NCI-H1436 (cell line): ENCODE measurements at places on chromosomes 12 and 14.

DNA sequence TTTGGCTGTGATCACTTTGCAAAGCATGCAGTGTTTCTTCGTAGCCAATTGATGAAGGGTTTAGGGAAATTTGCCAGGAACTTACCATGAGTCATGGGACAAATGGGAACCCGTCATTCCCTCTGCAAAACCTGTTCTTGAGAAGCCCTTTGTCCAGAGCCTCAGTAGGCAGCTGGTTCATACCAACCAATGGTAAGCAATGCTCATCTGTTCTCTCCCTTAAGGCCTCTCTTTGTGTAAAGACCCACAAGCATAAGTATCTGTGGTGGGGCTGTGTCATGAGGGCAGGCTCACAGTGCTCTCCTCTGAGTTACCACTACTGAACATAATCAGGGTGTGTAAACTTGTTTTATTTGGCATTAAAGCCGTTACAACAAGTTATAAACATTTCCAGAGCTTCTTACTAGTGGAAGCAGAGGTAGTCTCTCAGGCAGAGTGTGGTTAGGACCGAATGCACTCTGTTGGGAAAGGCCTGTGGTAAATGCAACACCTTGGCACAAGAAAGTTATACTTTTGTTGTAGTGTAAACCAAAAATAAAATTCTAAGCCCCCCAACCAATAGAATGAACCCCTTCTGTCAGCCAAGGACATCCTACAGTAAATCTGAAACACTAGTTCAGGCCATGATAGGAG is 119.8 kb downstream of the SINHCAF start:
- no peak for DNase-seq

- peak; percentile 65 for DNase-seq
These were observed 45.7 kb upstream of the RFLNA start for GRCh38 chr12:124248941-124249825.

GRCh38 chr12:1204581-1205121 is 213.6 kb downstream of the ERC1 start:
- DNase-seq: no peak

DNA sequence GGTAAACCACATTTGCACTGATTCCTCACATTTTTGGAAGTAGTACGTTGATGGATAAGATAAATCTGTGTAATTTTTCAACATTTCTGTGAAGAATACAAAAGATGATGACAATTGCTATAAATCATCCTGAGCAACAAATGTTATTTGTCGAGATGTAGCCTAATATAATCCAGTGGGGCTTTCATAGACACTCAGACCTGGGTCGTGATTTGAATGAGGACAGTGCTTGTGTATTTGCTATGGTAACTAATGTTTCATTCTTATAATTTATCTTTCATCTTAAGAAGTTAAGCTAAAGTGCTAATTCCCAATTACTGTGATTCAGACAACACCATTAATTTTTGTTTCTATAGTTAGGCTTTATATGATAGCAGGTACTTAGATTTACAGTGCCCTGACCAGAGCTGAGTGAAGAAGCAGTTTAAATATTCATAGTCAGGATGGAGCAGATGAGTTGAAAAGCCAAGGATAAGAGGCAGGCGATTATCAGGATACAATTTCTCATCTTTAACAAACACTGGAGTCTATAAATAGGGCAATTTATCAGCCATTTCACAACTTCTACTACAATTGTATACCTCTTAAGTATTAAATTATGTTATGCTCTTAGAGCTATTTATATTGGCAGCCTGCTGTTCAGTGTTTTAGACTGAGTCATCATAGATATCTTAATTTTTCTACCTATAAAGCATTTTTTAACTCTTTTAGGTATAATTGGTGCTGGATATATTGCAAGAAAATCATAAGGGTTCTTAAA is 359.9 kb downstream of the TRHDE start:
- no peak for DNase-seq

DNA sequence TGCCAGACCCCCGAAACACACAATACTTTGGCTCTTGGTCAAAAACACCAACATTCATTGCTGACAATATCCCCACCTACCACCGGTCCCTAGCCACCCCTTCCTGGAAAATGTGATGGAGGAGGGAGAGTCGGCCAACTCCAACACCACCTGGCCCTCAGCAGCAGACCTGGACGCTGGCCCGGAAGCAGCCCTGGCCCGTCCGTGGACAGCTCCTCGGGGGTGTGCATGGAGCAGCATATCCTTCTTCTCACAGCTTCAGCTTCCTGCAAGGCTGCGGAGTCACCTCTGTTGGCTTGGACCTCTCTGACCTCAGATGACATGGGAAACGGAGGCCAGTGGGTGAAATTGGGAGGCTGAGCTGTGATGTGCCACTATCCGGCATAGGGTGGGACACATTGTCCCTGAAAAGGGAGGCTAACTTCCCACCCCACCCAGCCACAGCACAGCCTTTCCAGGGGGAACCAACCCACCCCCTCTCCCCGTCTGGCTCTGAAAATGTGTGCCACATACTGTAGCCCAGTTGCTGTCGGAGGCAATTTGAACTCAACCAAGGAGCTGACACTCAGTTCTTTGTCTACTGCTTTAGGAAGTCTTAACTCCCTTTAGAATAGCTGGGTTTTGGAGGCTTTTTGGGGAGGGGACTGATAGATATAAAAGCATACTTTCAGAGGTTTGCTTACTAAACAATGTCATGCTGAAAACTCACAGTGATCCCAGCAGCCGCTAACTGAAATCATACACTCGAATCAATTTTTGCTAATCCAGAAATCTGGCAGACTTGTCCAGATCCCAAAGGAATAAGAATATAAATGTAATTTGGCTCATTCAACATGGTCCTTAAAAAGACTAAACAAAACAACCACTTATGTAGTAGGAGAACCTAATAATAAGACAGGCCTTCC is 43.1 kb upstream of the LTA4H start:
- no peak for DNase-seq

GRCh38 chr12:113230315-113231234 is 9.3 kb downstream of the TPCN1 start:
- DNase-seq: no peak

DNA sequence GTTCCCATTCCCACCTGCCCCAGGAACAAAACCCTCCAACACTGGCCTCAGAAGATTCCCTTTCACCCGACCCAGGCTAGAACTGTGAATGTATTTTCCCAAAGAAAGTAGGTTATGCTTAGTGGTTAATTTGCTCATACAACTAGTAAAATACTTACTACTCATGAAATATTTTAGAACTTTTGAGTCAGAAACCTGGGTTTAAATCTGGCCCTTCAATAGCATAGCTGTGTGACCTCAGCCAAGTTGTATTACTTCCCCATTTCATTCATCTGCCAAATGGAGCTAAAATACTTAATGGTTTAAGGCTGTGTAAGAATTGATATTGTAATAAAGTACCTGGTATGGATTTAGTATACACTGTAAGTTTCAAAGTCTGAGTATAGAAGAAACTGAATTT is 69.1 kb upstream of the DNM1L start:
- DNase-seq: no peak
